ENCODE measurements at places on chromosomes 2 and 18.
A peak's percentile ranks its signal among the peaks of the same experiment; 100 is the strongest.

DNA sequence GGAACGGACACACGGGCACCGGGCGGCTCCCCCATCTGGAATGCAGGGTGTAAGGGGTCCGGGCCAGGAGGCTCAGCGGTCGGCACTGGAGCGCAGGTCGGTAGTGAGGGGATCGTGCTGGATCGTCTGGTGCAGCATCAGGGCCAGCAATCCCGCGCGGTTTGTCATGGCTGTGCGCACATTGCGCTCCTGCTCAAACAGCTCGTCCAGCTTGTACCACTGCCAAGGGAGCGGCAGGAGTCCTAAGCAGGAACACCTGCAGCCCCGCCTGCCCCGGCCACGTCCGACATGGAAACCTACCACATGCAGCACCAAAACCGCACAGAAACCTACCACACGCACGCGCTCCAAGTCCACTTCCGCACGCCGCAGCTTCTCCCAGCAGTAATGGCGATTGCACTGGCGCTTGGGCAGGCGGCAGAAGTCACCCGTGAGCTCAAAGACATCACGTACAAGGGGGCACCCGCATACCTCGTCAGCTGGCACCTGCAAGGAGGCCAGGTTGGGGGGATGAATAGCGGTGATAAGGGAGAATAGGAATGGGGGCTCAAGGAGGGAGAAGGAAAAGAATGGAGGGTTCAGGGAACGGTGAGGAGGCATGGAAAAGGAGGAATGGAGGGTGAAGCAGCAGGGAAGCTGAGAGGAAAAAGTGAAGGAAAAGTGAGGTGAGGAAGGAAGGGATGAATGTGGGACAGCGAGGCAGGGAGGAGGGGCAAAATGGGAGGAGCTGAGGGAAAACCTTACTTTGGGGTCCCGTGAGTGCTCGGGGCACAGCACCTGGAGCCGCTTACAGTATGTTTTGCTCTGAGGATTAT is 1.4 kb upstream of the MBD1 start:
- DNase-seq, result no peak

DNA sequence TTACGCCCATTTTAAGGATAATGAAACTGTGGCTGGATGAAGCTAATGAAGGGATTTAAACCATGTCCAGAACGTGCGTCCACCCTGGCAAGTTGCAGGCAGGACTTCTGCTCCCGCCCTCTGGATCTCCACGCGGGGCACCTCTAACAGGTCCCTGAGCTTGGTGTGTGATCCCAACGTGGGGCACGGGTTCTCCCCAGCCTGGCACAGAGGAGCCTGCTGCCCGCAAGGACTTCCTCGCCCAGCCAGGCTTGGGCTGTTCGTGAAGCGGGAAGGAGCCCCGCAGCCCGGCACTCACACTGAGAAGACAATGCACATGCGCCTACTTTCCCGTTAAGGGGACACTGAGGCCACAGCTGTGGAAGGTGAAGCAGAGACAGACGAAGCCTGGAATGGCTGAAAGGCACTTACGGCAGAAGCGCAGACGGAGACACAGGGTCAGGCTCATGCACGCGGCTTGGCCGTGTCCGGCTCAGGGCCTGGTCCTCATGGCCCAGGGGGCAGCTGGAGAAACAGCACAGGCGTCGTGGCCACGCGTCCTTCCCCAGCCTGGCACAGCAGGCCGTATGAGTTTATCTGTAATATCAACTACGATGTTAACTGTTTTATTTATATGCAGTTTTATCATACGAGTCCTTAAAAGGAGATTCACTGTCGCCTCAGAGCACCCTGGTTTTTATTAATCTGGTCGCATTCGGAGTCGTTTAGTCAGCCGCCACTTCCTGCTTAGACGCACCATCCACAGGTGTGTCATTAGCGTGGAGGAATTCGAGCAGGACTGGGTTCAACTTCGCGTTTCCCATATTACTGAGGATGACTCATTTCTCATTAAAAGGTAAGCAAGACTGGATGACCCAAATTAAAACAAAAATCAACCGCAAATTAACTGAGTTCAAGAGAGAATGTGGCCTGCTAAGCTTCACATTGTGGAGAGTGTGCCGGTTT is 835.9 kb downstream of the GALR1 start:
- DNase-seq, result no peak

DNA sequence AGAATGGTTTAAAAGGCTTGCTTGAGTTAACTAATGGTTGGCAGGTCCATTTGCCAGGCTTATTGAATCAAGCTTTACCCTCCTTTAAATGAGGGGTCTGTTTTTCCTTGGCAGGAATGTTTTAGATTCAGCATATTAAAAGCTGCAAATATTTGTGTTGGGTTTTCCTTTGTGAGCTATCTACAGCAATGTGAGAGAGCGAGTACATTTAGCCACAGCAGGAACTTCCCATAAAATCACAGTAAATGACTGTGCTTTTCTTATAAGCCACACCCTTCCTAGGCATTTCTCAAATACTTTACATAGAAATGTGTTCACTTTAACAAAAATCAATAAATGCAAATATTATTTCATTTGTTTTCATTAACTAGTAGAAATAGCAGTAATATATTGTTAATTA is 23.9 kb downstream of the CALCRL start:
- no peak for DNase-seq

DNA sequence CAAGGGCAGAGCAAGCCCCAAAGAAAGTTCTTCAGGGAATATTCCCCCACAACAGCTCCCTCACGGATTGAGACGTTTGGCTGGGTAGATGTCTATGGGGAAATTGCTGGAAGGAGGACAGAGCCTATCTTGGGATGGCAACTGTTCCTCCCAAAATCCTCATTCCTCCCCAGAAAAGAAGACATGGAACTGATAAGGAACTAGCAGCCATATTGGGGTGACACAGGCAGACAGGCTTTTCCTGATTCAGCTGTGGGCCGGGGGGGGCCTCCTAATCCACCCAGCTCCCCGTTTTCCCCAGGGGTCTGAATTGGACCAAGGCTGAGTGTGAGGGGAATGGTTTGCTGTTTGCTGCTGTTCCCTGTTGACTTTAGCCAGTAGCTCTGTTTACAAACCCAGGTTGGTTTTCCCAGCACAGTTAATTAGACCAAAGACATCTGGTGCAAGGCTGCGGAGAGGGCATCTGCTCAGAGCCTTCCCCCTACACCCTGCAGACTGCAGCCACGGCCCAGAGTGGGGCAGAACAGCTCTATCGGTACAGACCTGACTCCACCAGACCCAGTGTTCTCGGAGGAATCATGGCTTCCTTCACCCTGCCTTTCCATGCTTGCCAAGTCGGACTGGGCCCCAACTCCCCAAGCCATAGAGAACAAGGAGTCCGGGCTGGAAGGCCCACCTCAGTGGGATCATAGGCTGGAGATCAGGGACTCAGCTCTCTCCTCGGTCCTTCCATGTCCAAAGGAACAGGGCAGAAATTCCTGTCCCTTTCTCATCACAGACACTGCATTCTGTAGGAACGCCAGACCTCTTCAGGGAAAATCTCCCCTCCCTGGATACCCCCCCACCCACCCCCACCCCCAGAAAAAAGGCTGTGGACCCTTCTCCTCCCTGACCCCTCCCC is 1.7 kb upstream of the PKDCC start:
- DNase-seq, result no peak

- DNase-seq, result no peak
Observed at GRCh38 chr18:35969676-35970075, 2.8 kb upstream of the RMP24 start.

- no peak for DNase-seq
Observed at GRCh38 chr2:3399381-3399780, 19.9 kb downstream of the TRAPPC12 start.

- DNase-seq, result no peak
Observed at GRCh38 chr2:10717628-10718027, 3.8 kb upstream of the ATP6V1C2 start.

DNA sequence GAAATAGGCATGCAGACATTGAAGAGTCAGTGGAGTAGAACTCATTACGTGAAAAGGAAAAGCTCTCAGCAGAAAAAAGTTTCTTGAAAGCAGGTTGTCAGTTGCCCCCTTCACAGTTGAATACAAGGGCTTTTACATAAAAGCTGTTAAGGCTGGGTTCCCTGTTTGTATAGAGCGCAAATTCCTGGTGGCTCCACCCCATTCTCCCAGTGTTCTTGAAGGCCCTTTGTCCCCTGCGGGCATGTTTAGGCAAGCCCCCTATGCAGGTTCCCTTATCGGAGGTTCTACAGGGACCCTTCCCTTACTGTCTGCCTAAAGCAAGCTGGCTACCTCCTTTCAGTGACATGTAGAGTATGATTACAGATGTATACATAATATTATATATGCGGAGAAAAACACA is 497.2 kb upstream of the SYT4 start:
- peak; percentile 42 for DNase-seq

GRCh38 chr2:49569176-49569575 is 414.9 kb upstream of the FSHR start:
- DNase-seq, result no peak

DNA sequence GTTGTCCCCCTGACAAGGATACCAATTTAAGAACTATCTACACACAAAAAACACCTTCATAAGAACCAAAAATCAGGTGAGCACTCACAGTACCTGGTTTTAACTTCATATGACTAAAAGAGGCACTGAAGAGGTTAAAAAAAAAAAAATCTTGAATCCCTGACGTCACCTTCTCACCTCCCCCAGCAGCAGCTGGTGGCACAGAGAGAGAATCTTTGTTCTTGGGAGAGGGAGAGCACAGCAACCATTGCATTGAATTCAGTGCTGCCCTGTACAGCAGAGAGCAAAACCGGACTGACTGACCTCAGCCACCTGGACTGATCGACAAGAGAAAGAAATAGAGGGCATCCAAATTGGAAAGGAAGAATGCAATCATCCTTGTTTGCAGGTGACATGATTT is 566.0 kb downstream of the TMX3 start:
- DNase-seq, result peak; percentile 42

DNA sequence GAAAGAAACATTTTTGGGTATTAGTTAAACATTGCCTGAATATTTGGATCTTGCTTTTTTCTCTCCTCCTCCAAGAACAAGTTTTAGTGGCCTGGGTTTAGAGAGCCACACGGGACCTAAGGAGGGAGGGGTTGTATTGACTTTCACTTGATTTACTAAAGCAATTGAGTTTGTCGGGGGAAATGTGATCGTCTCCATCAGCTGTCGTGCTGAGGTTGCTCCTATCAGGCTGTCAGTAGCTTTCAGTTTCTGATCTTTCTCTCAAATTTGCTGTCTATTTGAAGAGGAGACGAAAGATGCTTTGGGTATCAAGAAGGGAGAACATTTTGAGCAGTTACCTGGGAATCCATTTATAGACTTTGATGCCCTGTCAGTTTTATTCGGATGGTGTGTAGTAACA is 106.0 kb downstream of the SETBP1 start:
- DNase-seq, result no peak

GRCh38 chr2:170843656-170844055 is 27.0 kb downstream of the GAD1 start:
- no peak for DNase-seq

- no peak for DNase-seq
Observed at GRCh38 chr2:97067279-97068004, 27.2 kb downstream of the FAHD2B start.

GRCh38 chr2:240704651-240705050 is 13.0 kb downstream of the AQP12A start:
- DNase-seq, result no peak

DNA sequence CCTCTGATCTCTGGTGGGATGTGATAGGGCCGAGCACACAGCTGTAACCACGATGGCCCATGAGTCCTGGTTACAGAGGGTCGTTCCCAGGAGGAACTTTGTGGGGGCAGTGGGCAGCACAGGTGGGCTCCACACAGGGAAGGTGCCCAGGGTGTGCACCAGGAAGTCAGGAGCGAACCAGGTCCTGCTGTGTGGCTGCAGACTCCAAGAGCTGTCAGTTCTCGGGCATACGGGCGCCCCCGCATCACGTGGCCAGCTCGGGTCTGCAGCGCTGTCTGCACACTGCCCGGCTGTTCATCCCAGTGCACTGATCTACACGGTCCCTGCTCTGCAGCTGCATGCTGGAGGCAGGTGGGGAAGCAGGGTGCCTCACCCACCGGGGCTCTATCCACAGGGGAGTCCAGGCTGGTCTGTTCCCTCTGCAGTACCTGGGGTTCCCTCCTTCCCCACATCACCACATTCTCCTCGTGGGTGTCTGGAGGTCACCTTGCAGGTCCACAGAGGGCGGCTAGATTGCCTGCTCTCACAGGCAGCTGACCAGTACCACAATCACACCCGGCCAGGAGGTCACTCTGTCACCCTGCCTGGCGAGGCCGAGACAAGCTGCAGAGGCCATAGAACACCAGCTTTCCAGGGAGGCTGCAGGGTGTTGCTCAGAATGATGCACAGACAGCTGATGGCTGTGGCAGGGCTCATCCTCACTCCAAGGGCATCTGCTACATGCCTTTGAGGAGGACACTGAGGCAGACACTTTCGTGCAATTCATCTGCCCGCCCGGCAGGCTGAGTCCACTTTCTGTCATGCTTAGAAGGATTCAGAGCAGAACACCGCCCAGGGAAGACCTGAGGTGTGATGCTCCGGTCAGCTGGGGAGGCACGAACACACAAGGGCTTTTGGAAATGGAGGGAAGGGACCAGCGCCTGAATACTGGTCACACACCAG is 202.7 kb downstream of the EIPR1 start:
- no peak for DNase-seq

- DNase-seq, result no peak
Observed at GRCh38 chr2:178359192-178359912, 91.6 kb downstream of the PRKRA start.

DNA sequence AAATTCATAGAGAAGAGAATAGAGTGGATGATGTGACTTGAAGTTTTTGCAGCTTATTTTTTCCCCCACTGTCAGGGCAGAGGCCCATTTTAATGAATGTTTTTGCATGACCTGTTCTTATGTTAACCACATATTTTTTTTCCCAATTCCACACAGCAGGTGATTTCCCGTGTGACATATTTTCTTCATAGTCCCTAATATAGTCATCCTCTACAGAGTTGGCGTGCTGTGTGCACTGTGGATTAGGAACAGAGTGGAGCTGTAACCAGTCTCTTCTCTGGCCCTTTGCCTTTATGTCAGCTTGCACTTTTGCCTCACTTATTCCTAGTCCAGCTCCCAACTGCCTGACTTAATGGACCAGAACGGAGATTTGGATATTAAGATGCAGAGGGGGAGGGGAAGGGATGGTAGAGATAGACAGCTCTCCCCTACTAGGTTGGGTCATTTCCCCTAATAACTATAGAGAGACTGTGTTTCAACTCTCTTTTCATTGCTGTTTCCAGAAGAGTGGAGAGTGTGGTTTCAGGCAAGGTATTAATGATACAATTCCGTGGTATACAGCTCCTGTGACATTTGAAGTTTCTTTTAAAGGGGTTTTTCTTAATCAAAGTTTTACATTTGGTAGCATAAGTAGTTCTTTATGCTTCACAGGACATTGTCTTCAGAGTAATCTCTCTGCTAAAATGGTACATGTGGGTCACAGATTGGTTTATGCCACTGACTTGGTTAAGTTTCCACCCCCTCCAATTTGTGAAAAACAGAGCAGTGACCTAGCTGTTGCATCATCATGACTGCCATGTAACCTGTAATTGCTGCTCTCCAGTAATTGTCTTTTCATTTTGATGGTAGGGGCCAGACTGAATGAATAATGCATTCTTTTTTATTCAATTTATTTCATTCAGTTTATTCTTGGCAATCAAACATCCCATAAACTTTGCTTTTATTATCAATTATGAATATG is 161.3 kb downstream of the HAUS1 start:
- DNase-seq, result no peak
